SJCRH30 (cell line): ENCODE measurements at places on chromosomes 13 and 19. TPM values are rescaled to one million over a fixed set of nuclear protein-coding genes. Genes with fewer than 3 reads are reported as not detected.

DNA sequence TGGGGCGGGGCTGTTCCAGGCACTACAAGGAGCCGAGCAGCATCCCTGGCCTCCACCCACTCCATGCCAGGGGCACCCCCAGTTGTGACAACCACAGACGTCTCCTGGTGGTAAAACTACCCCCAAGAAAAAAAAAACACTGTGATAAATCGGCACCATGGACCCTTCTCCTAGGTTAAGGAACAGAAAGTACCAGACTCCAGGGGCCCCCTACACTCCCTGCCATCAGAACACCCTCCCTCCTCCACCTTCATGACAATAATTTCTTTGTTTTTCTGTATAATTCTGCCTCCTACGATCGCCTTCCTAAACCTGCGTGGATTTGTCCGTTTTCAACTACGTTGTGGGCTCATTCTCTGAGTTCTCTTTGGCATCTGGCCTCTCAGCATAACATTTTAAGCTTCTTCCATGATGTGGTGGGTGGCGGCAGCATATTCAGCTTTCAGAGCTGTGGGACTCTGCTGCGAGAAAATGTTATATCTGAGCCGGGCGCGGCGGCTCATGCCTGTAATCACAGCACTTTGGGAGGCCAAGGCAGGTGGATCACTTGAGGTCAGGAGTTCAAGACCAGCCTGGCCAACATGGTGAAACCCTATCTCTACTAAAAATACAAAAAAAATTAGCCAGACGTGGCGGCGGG, 8.6 kb downstream of the TLE2 start:
- no peak for DNase-seq

DNA sequence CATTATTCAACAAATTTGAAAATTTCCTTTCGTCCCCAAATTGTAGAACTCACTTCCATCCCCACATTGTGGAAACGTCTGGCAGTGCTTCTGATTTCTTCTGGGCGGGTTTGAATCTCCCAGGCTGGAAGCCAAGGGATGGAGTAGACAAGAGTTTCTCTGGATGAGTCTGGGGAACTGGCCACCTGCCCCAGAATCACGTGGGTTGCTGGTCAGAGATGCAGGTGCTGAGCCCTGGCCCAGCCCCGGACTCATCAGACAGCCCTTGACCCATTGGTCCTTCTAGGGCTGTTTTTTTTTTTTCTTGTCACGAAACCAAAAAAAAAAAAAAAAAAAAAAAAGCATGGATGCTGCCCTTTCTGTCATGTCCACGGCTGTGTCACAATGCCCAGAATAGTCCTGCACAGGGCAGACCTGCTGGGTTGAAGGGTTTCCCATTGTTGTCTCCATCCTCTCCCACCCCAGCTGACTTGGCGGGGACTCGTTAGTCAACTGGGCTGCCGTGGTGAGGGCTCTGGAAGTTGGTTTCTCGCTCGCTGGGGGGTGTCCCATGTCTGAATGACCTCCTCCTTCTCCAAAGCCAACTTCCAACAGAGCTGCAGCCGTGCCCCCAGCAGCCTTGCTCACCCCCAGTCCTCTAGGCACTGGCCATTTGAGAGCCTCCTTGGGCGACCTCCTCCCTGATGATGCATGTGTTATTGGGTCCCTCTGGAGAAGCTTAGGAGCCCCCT, 12.8 kb downstream of the CHST8 start:
- no peak for DNase-seq

DNA sequence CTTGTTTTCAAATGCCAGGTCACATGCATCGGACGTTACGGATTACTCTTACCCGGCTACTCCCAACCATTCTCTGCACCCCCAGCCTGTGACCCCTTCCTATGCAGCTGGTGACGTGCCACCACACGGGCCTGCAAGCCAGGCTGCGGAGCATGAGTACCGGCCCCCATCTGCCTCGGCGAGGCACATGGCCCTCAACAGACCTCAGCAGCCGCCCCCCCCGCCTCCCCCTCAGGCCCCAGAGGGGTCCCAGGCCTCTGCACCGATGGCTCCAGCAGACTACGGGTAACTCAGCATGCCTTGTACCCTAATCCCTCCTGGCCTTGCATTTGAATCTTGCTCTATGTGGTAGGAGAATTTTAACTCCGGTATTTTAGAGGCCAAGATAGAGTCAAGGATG, 79.5 kb downstream of the GPR12 start:
- DNase-seq: no peak

DNA sequence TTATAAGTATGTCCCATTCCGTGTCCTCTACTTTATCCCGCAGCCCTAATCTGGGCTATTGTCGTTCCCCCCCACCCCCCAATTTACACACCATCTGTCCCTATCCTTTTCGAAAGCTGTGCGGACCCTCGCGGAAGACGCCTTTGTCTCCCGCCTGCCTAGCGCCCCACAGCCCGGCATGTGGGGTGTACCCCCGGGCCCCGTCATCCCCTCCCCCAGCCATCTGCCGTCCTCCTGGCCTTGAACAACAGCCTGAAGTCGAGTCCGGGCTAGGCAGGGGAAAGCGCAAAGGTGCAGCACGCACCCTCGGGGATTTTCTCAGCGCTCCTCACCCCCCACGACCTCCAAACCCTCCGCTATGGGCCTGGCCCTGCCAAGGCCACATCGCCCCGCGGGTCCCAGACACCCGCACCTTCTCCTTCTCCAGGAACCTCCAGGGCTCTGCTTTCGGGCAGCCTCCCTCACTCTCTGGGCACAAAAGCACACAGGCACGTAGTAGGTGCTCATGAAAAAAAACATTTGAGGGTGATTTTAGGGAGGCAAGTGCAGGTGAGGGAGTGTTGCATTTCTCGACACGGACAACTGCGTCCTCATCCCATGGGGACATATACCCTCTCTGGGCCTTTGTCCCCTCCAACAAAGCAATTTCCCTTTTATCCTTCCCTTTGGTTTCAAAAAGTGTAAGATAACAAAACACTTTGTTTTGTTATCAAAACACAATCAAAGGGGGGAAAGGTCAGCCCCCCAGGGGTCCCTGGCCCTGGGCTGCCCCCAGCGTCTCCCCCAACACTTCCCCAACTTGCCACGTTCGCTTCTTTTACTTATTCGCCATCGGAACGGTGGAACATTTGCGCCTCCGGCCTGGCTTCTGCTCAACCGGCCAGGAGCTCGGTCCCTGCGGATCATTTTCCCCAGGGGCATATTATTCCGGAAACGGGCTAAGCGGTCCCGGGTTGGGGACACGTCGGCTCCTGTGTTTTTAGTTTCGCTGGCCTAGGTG, 16.4 kb downstream of the CCDC124 start:
- no peak for DNase-seq

DNA sequence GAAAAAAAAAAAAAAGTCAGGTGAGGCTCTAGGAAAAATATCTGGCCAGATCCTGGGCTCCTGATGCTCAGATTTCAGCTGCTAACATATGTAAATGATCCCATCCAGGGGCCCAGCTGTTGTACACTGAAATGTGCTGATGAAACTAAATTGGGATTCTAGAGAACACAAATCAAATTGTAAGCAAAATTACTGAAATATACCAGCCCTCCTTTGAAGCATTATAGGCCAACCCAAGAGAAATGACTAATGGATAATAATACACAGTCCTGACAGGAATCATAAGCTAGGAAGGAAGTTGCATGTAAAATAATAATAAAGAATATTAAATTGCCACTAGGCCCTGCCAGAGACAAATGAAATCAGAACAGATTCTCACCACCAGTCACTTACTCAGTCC, 17.8 kb downstream of the KCTD12 start:
- DNase-seq: peak; percentile 11

DNA sequence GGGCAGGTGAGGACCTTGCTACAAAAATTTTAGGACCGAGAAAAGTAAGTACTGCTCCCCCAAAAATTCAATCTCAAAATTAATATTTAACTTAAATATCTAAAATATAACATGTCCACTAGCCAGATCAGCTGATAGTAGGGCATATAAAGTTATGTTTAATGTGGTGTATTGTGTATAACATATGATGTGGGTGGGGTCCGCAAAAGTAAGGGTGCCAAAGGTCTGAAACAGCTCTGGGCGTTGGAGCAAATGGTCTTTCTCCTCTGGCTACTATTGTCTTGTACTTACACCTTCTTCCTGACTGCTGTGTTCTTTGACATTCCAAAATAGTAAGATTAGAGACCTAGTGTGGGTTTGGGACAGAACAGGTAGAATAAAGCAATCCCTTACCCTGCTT, 41.2 kb downstream of the HTR2A start:
- DNase-seq: no peak

DNA sequence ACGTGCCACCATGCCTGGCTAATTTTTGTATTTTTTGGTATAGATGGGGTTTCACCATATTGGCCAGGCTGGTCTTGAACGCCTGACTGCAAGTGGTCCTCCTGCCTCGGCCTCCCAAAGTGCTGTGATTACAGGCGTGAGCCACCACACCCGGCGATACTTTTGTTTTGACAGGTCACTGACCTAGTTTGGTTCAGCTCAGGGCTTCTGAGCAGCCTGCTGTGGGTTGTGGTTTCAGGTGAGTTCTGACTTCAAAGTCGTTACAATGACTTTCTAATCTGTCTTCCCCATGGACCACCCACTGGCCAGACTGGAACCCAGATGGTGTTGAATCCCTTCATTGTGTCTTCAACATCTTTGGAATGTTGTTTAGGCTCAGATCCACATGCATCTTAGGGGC, 73.8 kb downstream of the TRPM4 start:
- no peak for DNase-seq

Gene CD37
- not detected in 2 replicates for total RNA-seq

Gene NCR1
- total RNA-seq: not detected in 2 replicates

Gene DBP
- 23.9 and 24.4 TPM in 2 replicates for total RNA-seq

Gene ZNF20
- total RNA-seq: 6.9 and 9.2 TPM in 2 replicates

Gene OR7G2
- total RNA-seq: not detected in 2 replicates
